ENCODE measurements at places on chromosomes 1 and 21.

DNA sequence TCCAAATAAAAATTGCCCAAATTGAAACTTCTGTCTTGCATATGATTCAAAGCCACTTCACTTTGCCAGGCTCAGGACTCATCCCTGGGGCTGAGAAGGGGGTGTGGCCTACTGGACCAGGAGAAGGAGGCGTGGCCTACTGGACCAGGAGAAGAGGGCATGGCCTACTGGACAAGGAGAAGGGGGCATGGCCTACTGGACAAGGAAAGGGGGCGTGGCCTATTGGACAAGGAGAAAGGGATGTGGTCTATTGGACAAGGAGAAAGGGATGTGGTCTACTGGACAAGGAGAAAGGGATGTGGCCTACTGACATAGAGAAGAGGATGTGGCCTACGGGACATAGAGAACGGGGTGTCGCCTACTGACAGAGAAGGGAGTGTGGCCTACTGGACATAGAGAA lies 405.3 kb downstream of the RRAGC start:
- no peak for DNase-seq

DNA sequence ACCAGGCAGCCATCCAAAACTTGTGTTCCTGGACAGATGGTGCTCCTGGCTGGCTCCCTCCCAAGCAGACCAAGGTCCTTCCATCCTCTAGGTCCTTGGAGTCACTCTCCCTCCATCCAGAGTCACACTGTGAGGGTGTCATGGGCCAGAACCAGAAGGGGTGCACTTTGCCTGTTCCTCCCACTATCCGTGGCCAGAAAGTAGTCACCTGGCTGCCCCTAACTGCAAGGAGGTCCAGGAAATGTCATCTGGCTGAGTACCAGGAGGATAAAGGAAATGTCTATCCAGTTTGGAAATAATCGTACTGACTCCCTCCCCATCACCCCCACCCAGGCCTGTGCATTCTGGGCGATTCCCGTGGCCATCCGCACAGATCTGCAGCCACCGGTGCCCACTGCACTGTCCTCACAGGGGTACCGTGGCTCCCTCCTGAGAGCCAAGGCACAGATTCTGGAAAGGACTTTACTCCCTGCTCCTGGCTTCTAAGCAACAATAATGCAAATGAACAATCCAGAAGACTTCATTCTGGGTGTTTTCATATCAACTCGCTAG lies 253.2 kb downstream of the NPHP4 start:
- DNase-seq = no peak

- peak; percentile 64 for DNase-seq
Observed at GRCh38 chr1:234597894-234598293, 12.1 kb downstream of the IRF2BP2 start.

GRCh38 chr21:45319461-45320211 lies 31.9 kb upstream of the POFUT2 start:
- DNase-seq = no peak

- DNase-seq = no peak
Observed at GRCh38 chr1:108817016-108817415, 39.9 kb downstream of the AKNAD1 start.

DNA sequence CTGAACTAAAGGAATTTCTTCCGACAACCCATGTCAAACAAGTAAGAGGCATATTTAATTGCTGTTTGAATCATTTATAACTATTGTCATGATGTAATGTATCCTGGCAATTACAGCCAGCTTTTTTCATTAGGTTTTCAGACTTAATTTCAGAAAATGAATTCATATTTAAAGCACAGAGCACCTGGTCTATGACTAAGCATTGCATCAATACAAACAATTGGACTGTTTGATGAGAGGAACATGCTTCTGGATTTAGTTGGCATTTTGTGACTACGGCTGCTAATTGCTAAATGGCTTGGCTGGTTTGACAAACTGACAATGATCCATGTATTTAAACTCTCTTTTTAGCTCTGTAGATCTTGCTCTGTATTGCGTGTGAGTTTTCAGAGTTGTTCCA lies 853.4 kb downstream of the NCAM2 start:
- DNase-seq = no peak

DNA sequence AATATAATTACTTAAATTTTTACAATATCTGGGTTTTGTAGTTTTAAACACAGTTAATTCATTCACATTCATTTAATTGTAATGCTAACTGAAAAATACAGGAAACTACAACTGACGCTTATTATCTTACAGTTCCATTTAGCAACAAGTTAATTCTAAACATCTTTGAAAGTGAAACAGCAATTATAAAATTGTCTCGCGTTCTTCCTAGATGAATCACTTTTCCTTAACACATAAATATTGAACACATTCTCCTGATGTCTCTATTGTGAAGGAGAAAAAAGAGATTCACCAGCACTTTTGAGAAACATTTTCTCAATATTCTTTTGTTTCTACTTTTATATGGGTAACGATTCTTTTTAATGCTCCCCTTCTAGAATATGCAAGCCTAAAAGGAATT lies 6.4 kb downstream of the PTGFR start:
- no peak for DNase-seq

GRCh38 chr21:33315946-33316710 lies 8.6 kb upstream of the IFNAR1 start:
- peak; percentile 37 for DNase-seq

DNA sequence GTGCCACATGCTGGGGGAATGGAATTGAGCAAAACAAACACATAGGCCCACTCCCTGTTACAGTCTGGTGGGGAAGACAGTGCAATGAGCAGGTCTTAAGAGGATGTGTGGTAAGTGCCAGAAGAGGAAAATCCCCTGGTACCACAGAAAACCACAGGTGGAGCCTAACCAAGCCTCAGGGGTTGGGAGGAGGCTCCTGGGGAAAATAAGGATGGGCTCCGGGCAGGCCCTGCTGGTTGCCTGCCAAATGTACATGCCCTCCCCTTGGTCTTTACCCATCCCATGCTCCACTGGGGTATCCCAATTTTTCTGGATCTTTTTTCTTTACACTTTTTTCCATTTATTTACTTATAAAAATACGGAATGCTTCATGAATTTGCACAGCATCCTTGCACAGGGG lies 40.4 kb downstream of the ATP1A1 start:
- no peak for DNase-seq

GRCh38 chr1:23646541-23646940 lies 45.1 kb upstream of the RPL11 start:
- DNase-seq = no peak

DNA sequence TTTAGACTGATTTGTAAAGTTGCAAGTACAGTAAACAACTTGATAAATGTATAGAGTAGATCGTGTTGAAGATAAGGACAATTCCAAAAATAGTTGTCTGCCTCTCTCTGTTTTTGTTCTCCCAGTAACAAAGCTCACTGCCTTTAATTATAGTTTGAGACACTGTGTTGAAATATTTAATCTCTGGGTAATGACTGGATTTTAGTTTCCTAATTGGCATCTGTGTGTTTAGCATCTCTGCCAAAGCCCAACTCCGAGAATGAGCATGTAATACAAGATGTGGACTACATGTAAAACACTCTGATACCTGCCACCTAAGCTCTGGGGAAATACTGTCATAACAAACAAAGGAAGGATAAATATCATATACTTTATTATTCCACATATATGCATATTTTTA lies 27.7 kb upstream of the SDE2 start:
- no peak for DNase-seq

DNA sequence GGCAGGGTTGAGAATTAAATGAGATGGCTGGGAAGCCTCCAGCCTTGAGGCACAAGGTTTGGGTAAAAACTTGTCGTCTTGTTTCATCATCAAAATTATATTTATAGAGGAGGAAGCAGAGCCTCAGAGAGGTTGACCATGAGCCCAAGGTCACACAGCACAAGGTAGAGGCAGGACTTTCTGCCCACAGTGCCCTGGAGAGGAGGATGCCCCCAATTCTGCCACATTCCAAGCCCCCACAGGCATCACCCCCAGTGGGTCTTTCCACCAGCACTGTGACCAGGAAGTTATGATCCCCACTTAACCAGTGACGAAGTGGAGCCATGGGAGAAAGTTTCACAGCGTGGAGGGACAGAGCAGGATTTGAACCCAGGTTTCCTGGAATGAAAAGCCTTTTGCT lies 400.0 kb downstream of the MATN1 start:
- no peak for DNase-seq

DNA sequence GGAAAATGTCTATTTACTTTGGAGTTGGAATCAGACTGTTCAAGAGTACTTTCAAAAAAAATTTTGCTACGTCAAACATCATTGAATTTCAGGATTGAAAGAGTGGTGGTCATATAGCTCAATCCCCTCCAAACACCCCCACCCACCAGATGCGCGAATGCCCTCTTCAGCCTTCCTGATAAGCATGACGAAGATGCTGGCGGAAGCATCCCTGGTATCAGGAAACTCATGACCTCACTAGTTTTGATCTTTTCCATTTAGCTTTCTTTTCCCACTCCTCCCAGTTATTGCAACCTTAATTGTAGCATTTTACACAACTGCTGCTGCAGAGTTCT lies 104.4 kb downstream of the LEPR start:
- DNase-seq = no peak

GRCh38 chr1:244199902-244200301 lies 148.8 kb downstream of the ZBTB18 start:
- no peak for DNase-seq

GRCh38 chr1:82059959-82060358 lies 259.2 kb downstream of the ADGRL2 start:
- no peak for DNase-seq

GRCh38 chr1:110083061-110083865 lies 12.8 kb upstream of the ALX3 start:
- DNase-seq = no peak

DNA sequence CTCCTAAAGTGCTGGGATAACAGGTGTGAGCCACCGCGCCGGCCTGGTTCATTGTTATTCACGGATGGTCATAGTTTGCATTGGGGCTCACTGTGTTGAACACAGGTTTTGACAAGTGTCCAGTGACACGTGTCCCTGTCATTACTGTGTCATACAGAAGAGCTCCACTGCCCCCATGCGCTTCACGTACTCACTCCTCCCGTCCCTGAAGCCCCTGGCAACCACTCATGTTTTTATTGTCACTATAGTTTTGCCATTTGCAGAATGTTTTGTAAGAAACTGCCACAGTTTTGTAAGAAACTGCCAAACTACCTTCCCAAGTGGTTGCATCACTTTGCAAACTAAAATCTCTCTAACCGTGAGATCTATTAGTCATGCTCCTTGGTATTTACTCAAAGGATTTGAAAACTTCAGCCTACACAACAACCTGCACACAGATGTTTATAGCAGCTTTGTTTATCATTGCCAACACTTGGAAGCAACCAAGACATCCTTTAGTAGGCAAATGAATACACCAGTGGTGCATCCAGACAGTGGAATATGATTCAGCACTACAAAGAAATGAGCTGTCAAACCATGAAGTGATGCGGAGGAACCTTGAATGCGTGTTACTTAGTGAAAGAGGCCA lies 163.2 kb upstream of the COL6A1 start:
- DNase-seq = peak; percentile 25

GRCh38 chr1:238681021-238681420 lies 705.3 kb upstream of the CHRM3 start:
- no peak for DNase-seq

- DNase-seq = no peak
Observed at GRCh38 chr1:223147873-223148272, 4.8 kb upstream of the TLR5 start.

DNA sequence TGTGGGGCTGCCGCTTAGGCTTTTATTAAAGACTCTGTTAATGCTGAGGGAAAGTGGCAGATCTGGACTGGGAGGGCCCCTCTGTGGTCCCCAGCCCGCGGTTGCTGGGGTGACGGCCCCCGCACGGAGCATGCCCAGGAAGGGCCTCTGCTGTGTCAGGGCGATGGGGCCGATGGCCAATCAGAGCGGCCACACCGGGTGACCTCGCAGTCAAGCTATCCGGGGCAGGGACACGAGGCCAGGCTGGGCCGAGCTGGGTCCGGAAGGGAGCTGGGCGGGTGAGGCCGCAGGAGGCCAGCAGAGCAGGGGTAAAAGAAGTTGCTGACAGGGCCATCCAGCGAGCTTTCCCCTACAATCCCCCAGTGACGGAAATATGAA lies 145.1 kb downstream of the CASZ1 start:
- DNase-seq = no peak

GRCh38 chr1:204882479-204882878 lies 11.8 kb downstream of the NFASC start:
- DNase-seq = no peak

DNA sequence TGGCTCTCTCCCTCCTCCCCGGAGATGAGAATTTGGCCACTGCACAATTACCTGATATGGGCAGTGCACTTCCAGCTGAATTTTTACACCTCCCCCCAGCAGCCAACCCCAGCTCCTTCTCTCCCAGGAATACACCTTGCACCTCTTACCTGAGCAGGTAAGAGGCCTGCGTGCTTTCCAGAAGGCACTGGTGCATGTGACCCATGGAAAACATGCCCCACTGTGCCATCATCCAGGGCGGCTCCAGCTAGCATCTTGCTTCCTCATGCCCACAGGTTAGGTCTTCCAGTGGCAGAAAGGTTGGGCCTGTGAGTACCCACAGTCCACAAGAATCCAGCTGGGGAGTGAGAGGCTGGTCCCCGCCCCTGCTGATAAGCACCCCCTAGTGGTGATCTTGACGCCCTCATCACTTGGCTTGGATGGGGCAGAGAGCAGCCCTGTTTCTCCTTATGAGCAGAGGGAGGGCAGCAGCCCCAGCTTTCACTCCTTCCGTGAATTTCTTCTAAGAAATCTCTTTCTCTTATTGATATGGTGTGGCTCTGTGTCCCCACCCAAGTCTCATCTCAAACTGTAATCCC lies 57.8 kb downstream of the EDARADD start:
- DNase-seq = peak; percentile 46

DNA sequence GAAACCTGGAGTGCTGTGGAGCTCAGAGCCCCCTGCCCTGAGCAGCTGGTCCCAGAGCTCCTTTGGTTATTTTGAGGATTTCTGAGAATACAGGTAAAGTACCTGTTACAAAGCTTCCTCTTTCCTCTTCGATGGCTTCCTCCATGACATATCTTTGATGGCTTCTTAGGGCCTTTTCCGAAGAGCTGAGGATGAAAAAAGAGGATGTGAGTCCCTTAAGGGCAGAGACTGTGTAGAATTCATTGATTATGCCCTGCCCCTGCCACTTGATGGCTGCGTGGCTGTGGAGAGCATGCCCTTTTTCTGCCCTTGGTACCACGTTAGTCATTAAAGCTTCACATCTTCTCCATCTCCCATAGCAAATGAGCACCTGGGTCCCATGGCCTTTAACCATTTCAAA lies 14.2 kb downstream of the TEX35 start:
- DNase-seq = no peak

- DNase-seq = no peak
Observed at GRCh38 chr1:6918186-6918924, 133.1 kb downstream of the CAMTA1 start.

DNA sequence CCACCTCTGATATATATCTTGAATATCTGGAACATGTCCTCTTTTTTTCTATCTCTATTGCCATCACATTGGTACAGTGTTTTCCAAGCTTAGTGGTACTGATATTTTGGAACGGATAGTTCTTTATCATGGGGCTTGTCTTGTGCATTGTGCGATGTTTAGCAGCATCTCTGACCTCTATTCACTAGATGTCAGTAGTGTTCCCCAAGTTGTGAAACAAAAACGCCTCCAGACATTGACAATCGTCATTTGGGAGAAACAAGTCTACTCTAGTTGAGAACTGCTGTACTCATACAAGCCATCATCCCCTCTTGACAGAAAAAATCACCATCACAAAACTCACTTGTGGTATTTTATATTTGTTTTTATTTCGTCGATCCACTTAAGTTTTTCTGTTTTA lies 79.7 kb upstream of the CHODL start:
- DNase-seq = no peak
